ENCODE measurements at places on chromosomes 2 and 18.

DNA sequence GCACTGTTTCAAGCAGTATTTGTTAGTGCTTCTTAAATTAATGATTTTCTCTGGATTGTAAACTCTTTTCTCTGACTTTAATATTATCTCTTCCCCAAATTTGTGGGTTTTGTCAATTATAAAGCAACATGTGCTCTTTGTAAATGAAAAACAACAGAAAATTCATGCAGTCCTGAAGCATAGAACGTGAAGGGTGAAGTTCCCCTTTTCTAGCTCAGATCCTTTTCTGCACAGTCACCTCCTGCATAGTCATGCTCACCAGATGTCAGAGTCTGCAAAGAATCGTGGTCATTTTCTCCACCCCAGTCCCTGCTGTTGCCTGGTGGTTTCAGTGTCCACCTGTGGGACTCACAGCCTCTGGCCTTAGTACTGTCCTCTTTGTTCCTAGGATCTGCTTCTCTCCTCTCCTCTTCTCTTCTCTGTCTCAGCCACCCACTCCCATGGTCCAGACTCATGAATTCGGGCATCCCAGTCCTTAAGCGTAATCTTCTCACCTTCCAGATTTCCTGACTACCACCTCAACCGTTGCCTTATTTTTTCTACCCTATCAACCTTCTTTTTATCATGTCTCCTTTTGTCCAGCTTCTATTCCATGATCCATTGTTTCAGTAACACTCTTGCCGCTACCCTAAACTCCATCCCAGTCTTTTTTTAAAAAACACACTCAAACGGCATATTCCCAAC lies 229.1 kb downstream of the RTP5 start:
- peak; percentile 3 for DNase-seq

- DNase-seq: no peak
These were observed 3.6 kb upstream of the ANO7 start for GRCh38 chr2:241184901-241185300.

- DNase-seq: no peak
These were observed 33.7 kb downstream of the KLF7 start for GRCh38 chr2:207132019-207132418.

DNA sequence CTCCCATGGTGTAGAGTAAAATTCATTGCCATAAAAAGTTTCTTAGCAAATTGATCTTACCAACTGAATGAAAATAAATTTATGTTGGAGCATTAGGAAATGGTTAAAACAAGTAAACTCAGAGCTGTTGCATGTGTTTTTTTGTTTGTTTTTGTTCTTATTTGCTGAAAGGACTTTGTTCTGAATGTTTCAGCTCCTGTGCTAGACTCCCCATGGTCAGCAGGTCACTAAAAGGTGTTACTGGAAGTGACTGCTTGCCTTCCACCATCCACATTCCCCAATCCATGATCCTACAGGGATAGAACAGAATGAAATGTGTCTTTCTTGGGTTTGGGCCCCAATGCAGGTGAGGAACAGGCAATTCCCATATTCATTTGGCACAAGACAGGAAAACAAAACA lies 101.8 kb downstream of the ALK start:
- DNase-seq: no peak

DNA sequence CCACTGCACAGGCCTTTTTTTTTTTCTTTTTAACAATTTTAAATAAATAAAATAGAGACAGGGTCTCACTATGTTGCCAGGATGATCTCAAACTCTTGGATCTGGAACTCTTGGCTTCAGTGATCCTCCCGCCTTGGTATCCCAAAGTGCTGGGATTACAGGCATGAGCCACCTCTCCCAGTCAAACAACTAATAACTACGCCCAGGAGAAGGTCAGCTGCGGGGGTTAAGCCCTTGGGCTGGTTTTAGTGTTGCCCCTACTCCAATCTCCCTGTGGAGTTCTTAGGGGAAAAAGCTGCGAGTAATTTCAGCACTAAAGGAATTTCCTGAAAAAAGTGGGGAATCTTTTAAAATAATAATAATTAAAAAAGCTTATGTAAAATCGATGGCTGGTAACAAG lies 96.4 kb upstream of the XPO1 start:
- DNase-seq: no peak

DNA sequence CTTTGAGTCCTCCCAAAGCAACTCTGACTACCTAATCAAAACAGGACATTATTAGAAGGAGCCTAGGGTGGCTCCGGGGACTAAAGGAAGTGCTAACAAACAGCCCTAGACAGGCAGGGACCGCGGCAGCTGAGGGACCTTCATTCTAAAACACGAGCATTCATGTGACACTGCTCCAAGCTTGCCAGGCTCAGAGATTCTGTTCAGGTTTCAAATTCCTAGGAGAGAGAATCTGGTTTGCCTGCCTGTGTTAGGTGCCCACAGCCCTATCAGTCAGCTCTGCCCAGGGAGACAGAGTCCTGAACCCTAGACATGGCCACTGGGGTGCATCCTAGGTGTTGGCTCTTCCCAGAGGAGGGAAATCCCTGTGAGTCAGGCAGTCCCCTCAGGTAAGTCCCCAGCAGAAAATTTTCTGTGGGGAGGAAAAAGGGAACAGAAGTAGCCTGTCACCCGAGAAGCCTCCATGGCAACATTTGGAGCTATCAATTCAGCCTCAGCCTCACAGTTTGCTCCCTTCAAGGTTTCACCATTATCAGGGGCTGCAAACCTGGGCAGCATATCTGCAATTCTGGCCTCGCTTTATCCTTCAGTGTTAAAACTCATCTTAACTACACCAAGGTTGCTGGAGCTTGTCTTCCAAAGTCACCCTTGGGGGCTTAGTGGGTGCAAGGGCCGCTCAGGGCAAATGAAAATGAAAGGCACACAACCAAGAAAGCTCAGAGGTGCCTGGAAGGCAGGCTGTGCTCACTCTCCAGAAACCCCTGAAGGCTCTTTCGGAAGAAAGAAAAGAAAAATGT lies 28.6 kb downstream of the PCBP1 start:
- no peak for DNase-seq

DNA sequence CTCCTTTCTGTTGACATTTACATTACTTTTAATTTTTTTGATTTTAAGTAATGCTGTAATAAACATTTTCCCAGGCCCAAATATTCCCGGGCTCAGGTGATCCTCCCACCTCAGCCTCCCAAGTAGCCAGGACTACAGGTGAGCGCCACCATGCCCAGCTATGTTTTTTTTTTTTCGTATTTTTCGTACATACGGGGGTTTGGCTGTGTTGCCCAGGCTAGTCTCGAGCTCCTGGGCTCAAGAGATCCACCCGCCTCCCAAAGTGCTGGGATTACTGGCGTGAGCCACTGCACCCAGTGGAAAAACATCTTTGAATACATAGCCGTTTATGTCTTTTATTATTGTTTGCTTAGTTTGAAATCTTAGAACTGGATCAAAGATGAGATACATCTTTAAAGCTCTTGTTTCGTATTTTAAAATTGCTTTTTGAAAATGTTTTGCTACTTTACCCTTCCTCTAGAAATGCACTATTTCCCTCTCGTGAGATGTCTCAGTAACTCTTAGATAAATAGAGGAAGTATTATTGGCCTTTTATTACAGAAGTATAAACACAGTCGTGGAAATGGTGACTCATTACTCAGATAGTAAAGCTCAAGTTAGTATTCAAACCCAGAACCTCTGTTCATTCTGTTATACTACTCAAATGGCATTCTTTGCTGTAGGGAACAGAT lies 2.4 kb downstream of the SMCHD1 start:
- DNase-seq: no peak
